ENCODE measurements at places on chromosomes 6 and 20. TPM values are rescaled to one million over a fixed set of nuclear protein-coding genes. Genes with fewer than 3 reads are reported as not detected.

GRCh38 chr6:41181566-41181965 lies 18.6 kb upstream of the TREM2 start:
- DNase-seq: no peak

DNA sequence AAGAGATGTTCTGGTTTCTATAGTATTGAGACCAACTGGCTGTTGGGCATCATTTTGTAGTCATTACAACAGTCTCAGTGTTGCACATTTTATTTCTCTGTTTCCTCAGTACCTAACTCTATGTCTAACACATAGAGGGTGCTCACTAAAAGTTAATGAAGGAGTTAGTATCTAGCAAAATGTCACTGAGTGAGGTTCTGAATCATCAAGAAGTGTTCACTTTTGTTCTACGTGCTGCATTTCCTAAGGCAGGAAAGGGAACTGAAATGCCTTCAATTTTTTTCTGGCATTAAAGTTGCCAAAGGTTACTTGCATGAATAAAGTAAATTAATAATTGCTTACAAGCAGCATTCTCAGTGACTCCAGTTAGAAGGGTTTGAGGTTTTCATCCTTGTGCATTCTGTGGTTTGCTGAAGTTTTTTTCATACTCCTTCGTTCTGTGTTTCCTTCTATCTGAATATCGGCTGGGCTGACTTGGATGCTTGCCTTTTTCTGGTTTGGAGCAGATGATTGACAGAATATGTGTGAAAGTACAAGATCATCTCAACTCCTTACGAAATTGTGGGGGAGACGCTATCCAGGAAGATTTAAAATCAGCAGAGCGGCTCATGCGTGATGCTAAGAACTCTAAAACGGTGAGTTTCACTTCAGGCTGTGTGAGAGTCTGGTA lies 114.5 kb upstream of the SCGN start:
- DNase-seq: no peak

The PSMB9 gene
- 53.8 TPM for total RNA-seq

- no peak for DNase-seq
Observed at GRCh38 chr6:81689580-81689979, 62.9 kb downstream of the TENT5A start.

DNA sequence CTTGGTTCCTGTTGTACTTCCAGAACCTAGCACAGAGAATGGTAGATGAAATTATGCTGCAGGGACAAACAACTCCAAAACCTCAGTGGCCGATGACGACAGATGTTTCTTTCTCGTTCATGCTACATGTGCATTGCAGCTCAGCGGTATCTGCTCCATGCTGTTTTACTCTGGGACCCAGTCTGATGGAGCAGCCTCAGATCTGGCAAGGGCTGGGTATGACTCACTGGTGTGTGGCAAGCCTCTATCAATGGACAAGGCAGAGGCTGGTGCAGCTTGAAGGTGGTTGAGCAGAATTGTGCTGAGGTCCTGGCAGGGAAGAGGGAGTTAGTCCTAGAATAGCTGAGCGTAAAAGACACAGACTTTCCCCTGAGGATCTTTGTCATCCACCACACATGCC lies 10.3 kb upstream of the BLCAP start:
- DNase-seq: no peak

- DNase-seq: no peak
Observed at GRCh38 chr6:139713900-139714506, 339.6 kb upstream of the CITED2 start.

GRCh38 chr6:122953766-122954165 lies 42.3 kb upstream of the CLVS2 start:
- DNase-seq: no peak
